ENCODE measurements at places on chromosomes 5 and 9. TPM values are rescaled to one million over a fixed set of nuclear protein-coding genes. Genes with fewer than 3 reads are reported as not detected.

CCDC180 gene
- polyA plus RNA-seq: 16.5 TPM

TEK gene
- 35.6 TPM for polyA plus RNA-seq

B4GALT7 gene
- polyA plus RNA-seq: 19.6 TPM

- DNase-seq: no peak
Observed at GRCh38 chr5:113231653-113232000, 203.2 kb downstream of the TSSK1B start.

DNA sequence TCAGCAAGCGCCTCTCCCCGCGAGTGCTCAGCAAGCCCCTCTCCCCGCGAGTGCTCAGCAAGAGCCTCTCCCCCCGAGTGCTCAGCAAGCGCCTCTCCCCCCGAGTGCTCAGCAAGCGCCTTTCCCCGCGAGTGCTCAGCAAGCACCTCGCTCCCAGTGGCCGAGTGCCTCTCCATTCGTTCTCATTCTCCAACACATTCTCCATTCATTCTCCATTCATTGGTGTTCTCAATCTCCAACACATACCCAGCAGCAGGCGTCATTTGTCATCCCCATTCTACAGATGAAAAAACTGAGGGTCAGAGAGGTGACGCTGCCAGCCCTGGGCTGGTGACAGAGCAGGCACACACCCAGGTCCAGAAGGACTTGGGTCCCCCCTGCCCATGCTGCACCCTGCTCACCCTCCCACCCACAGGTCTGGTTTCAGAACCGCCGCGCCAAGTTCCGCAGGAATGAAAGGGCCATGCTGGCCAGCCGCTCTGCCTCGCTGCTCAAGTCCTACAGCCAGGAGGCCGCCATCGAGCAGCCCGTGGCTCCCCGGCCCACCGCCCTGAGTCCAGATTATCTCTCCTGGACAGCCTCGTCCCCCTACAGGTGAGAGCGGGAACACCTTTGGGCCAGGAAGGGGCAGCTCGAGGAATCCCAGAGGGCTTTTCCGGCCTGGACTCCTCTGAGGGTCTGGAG is 32.5 kb downstream of the PTGES start:
- no peak for DNase-seq

OXCT1 gene
- 49.4 TPM for polyA plus RNA-seq

DNA sequence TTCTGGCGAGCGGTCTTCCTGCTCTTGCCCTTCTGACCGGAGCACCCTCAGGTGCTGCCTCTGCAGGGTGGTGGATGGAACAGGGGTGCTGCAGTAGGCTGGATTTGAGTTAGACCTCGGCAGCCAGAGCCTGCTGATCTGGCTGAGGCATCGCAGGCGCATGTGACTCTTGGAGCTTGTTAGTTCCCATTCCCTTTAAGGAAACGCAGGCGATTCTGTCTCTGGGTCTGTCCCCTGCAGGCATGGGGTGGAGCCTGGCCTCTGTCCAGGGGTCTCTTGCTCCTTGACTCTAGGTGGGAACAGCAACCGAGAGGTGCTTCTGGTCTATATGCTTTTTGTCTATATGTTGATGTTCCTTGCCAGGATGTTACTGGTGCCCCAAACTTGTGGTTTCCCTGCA is 3.1 kb downstream of the WNK2 start:
- DNase-seq: no peak

- DNase-seq: peak; percentile 79
Observed at GRCh38 chr9:111525056-111525977, at the start of gene ZNF483. Gene ZNF483 (plus strand): TSS chr9:111525179. CDS start chr9:111527396, 2,217 bp downstream.

DNA sequence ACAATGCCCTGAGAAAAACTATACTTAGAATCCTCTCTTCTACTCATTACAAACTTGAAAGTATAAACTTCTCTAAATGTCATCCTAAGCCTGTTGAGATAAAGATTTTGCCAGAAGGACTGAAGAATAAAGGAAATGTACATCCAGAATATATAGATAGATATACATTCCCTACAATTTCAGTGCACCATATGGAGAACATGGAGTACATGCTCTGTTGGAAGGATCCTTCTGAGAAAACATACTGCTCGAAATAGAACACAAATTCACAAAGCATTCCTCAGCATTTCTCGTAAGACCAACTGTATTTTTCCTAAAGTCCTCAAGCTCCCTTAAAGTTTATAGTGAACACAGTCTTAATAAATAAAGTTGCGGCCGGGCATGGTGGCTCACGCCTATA is 69.7 kb upstream of the RASA1 start:
- DNase-seq: no peak

STC2 gene
- 2.9 TPM for polyA plus RNA-seq

GRCh38 chr5:137954131-137954879 is 65.0 kb downstream of the PKD2L2 start:
- no peak for DNase-seq

- no peak for DNase-seq
Observed at GRCh38 chr5:41921874-41922273, 3.2 kb upstream of the FBXO4 start.

DNA sequence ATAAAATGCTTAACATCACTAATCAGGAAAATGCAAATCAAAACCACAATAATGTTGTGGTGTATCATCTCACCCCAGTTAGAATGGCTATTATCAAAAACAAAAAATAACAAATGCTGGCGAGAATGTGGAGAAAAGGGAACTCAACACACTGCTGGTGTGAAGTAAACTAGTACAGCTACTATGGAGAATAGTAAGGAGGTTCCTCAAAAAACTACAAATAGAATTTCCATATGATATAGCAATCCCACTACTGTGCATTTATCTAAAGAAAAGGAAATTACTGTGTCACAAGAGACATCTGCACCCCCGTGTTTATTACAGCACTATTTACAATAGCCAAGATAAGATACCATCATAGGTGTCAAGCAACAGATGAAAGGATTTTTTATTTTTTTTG is 214.5 kb upstream of the RASA1 start:
- DNase-seq: no peak

All from renal cortex interstitium (tissue), 15 donors.